ENCODE measurements at places on chromosomes 6 and 20.

DNA sequence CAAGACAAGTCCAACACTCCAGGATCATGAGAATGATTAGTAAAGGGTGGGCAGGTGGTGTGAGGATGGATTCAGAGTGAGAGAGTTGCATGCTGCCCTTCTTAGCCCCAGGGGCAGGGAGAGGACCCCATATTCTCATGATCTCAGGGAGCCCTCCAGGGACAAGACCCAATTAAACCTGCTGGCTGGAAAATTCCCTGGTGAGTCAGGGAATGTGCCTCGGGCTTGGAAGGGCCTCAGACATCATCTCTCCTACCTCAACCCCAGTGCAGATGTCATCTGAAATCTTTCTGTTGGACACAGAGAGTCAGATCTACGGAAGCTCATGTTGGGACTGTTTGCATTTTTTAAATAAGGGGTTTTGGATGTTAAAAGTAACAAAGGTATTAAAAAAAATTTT is 9.2 kb upstream of the SIRPD start:
- no peak for DNase-seq

DNA sequence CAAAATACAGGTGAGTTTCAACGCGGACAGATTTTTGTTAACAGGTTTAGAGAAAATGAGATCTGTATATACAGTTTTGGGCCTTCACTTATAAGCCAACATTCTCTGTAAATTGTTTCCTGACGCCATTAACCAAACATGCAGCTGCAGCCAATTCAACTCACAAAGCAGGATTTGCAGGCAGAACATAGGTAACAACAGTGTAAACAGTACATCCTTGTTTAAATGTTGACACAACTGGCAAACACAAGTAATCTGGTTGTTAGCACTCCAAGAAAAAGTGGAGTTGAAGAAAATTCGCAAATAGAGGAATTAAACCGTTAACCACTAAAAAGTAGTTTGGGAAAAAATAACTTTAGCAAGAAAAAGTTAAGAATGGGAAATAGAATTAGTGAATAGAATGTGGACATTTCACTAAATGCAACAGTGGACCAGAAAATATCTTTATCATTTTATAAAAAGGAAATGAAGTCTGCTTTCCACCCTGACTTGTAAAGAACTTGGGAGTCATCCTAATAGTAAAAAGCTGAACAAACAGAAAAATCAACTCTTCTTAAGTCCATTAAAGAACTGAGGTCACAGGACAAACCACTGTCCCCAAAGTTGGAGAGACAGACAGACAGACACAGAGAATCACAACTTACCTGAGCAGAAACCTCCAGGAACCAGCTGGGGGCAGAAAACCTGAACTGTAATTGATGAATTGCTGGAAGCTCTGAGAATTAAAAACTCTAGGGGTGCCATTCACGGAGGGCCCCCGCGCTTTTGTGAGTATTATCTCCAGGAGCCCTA is 10.1 kb downstream of the SMIM28 start:
- no peak for DNase-seq

DNA sequence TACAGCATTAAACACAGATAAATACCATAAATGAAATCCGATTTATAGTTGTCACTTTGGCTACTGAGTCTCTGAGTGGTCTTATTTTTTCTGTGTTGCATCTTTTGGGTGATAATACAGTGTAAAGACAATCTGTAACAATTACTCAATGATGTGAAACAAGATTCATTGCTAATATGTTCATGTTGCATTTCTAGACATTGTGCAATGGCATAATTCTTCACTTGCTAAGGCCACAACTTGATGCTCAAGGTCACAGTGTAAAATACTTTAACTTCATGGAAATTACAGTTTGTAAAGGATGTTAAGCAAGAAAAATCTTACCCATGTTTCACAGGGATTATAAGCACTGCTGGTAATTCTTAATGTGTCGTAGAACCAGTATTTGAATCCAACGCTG is 74.9 kb upstream of the SMLR1 start:
- DNase-seq, result no peak

DNA sequence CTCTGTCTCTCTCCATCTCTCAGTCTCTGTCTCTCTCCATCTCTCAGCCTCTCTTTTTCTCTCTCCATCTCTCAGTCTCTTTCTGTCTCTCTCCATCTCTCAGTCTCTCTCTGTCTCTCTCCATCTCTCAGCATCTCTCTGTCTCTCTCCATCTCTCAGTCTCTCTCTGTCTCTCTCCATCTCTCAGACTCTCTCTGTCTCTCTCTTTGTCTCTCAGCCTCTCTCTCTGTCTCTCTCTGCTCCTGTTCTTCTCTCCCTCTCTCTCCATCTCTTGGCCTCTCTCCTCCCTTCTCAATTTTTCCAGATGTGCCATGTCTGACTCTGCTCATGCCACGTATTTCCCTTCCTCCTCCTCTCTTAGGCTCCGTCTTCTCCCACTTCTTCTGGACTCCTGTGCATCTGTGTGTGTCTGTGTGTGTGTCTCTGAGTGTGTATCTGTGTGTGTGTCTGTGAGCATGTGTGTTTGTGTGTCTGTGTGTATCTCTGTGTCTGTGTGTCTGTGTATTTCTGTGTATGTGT is 72.7 kb downstream of the SRC start:
- DNase-seq, result no peak

DNA sequence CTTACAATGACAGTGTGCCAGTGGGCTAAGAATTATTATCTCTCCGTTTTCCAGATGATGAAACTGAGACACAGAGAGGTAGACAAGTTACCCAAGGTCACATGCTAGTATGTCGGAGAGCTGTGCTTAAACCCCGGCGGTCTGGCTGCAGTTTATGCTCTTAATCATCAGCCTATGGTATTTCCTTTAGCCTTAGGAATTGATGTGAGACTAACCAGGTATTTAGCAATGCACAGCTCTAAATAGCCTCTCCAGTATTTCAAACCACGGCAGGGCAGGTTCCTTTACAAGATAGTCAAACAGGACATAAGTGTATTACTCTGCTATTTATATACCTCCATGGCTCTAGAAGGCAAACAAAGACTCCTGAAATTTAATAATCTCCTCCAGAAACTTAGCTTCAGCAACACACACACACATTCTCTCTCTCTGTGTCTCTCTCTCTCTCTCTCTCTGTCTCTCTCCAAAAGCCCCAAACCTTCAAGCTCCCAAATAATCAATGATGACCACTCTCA is 142.0 kb upstream of the ZNF217 start:
- no peak for DNase-seq

GRCh38 chr20:49320460-49320859 is 42.6 kb upstream of the ZNFX1 start:
- DNase-seq, result no peak

GRCh38 chr20:3680701-3681351 is 984 bp downstream of the ADAM33 start:
- no peak for DNase-seq

DNA sequence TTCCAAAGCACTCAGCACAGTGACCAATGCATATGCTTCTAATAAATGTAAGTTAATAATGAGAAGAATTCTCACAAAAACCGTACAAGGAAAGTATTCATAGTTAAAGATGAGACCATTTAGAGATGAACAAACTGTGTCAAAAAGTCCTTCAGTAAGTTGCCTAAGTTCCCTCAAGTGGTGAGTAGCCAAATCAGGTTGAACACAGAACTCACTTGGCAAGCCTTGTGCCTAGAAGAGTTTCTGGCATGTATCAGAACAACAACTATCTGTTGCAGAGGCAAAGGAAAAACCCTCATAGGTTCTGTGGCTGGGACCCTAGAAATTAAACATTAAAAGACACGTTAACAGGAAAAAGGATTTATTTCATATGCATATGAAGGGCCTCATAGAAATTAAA is 129.6 kb upstream of the DOK5 start:
- no peak for DNase-seq

- DNase-seq, result no peak
Observed at GRCh38 chr6:22435151-22435550, 134.2 kb upstream of the HDGFL1 start.

DNA sequence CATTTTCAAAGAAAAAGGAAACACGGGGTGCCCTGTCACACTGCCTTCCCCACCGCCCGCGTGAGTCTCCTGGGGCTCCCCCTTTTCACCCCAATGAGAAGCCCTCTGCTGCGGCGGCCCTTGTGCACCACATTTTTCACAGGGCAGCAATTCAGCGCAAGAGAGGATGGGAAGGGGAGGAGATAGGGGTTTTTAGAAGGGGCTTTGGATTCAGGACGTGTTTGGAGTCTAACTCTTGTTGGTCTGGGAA is 726 bp upstream of the ARFGEF3 start:
- DNase-seq, result no peak

- no peak for DNase-seq
Observed at GRCh38 chr6:106163966-106164877, 78.1 kb downstream of the PRDM1 start.

GRCh38 chr6:54291146-54291545 is 17.1 kb upstream of the TINAG start:
- no peak for DNase-seq

DNA sequence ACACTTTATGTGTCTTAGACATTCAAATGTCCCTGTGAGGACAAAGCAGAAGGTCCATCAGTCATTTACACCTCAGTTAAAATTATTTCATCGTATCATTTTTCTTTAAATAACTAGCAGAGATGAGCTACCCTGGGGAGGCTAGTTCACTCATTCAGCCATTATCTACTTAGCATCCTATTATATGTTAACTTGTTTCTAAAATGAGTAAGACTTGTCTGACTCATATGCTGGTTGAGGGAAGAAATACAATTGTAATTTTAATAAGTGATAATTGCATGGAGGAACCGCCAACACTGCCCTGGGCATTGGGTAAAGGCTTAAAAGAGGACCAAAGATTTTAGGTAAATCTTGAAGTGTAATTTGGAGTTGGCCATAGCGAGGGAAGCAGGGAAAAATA is 12.4 kb upstream of the PTPRK start:
- no peak for DNase-seq

DNA sequence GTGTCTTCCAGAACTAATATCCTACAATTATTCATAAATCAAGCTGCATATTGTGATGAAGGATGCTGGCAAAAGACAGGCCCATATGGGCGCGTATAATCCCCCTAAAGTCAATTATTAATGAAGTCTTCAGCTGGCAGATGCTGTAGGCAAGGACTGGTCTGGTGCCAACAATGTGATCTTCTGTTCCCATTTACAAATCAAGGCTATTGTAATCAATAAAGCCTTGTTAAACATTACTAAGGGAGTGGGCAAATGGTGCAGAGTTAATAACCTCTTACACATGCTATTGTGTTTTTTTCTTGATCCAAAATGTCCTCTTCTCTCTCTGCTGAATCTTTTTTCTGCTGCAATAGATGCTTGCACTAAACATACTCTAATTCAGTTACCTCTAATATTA is 119.0 kb downstream of the ALDH8A1 start:
- DNase-seq, result no peak

DNA sequence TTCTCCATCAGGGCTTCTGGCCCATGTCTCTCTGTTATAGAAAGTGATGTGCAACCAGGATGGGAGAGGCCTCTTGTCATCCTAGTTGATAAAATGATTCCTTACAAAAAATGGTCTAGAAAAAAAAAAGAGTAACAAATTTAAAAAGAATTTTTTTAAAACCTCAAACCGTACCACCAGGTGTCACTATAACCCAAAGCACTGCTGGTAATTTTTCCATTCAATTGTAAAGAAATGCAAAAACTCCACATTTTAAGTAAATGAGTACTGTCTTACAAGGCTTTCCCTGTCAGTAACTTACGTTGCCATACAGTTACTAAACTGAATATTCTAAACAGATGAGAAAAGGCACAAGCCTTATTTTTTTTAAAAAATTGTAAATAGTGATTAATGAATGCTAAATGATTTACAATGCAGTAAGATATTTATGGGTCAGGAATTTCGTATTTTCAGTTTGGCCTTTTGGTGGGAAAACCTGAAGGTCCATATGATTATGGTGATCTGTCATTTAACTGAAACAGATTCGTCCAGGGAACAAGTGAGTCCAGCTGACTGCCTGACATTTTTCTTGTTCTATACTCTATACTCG is 95.4 kb downstream of the OGFRL1 start:
- DNase-seq, result no peak

GRCh38 chr20:12055161-12055560 is 137.5 kb downstream of the BTBD3 start:
- DNase-seq, result no peak

- DNase-seq, result no peak
Observed at GRCh38 chr6:166394036-166394892, 11.5 kb upstream of the MPC1 start.

DNA sequence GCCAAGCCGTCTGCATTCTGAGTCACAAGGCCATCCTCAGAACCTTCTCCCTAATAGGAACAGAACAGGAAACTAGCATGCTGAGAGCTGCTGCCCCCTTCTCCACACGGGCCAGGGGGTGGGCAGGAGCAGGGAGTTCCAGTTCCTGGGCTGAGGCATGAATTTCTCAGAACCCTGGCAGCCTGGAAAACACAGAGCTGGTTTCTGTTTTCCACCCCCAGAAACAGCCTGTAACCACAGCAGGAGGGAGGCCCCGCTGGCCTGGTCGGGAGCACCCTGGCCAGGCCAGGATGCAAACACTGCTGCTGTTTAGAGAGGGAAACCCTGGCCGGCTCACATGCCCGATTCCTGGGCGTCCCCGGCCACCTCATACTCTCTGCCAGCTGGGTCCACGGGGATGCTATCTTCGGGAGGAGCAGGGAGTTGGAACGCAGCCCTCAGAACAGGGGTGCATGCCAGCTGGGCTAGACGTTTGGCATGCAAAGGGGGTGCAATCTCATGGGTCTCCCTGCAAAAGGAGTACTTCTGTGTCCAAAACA is 130.1 kb downstream of the NFATC2 start:
- DNase-seq, result no peak

DNA sequence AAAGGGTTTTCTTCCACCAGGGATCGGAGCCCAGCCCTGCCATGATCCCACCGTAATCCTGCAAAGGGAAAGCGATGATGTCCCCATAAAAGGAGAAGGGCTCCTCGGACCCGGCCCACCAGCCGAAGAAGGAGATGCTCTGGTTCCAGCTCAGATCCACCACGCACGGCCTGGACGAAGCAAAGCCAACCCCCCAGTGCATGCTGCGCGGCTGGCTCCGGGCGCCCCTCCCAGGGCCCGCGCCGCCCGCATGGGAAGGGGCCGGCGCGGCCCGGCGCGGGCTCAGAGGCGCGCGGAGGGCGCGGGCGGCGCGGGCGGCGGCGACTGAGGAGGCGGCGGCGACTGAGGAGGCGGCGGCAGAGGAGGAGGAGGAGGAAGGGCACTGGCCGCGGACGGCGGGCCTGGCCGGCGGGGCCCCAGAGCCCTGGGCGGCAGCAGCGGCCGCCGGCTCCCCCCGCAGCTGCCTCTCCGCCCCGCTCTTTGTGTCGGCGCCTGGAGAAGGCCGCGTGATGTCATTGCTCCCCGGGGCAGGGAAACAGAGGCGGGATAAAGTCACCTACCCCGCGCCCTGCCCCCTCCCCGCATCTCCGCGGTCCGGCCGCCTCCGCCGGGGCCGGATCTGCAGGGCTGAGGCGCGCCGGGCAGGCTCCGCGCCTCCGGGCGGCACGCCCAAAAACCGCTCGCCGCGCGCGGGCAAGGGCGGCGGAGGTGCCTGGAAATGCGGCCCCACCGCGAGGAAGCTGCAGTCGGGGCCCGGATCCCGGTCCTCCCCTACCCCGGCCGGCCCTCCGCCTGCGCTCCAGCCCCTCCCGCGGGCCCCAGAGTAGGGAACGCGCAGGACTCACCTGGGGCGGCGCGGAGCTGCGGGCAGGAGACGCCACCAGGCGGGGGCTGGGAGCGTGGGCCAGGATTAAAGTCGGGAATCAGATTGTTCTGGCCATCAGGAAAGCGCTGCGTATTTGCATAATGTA is at the start of gene FAXC:
Gene FAXC (minus strand): TSS at position 504 of the 971 bp plus-strand sequence. CDS start 302 bp downstream, at position 202.
- DNase-seq, result peak; percentile 74
